Fibroblast of villous mesenchyme (primary cell): ENCODE measurements at places on chromosomes 12 and 14. TPM values are rescaled to one million over a fixed set of nuclear protein-coding genes. Genes with fewer than 3 reads are reported as not detected.

PRICKLE1 gene
- 13.9 and 32.4 TPM in 2 replicates for total RNA-seq

TAS2R30 gene
- total RNA-seq: 7.4 and 9.1 TPM in 2 replicates

PLA2G1B gene
- not detected in 2 replicates for total RNA-seq

GPR84 gene
- not detected in 2 replicates for total RNA-seq

PTCSC3 gene
- total RNA-seq: not detected in 2 replicates

LHX5 gene
- total RNA-seq: not detected in 2 replicates
